Mesenteric fat pad (tissue), 1 donor: ENCODE measurements at places on chromosomes 1 and 21. TPM values are rescaled to one million over a fixed set of nuclear protein-coding genes. Genes with fewer than 3 reads are reported as not detected.

PROX1 gene
- 4.1 TPM for total RNA-seq

KLF18 gene
- not detected for total RNA-seq

C1orf159 gene
- 9.0 TPM for total RNA-seq

PRR9 gene
- total RNA-seq = not detected

NCAM2 gene
- total RNA-seq = 0.93 TPM

FCRL6 gene
- not detected for total RNA-seq

- peak; percentile 37 for DNase-seq
These were observed 9.5 kb upstream of the HPDL start for GRCh38 chr1:45317166-45317565.

DNA sequence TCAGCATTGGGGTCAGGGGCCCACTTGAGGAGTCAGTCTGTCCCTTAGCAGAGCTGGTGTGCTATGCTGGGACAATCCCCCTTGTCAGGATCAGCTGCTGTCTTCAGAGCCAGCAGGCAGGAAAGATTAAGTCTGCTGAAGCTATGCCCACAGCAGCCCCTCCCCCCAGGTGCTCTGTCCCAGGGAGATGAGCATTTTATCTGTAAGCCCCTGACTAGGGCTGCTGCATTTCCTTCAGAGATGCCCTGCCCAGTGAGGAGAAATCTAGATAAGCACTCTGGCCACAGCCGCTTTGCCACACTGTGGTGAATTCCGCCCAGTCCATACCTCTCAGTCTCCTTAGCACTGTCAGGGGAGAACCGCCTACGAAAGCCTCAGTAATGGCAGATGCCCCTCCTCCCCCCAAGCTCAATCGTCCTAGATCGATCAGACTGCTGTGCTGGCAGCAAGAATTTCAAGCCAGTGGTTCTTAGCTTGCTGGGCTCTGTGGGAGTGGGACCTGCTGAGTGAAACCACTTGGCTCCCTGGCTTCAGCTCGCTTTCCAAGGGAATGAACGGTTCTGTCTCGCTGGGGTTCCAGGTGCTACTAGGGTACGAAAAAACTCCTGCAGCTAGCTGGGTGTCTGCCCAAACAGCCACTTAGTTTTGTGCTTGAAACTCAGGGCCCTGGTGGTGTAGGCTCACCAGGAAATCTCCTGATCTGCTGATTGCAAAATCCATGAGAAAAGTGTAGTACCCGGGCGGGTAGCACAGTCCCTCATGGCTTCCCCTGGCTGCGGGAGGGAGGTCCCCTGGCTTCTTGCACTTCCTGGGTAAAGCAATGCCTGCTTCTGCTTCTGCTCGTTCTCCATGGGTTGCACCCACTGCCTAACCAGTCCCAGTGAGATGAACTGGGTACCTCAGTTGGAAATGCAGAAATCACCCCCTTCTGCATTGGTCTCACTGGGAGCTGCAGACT lies 25.1 kb upstream of the TP53BP2 start:
- no peak for DNase-seq

DNA sequence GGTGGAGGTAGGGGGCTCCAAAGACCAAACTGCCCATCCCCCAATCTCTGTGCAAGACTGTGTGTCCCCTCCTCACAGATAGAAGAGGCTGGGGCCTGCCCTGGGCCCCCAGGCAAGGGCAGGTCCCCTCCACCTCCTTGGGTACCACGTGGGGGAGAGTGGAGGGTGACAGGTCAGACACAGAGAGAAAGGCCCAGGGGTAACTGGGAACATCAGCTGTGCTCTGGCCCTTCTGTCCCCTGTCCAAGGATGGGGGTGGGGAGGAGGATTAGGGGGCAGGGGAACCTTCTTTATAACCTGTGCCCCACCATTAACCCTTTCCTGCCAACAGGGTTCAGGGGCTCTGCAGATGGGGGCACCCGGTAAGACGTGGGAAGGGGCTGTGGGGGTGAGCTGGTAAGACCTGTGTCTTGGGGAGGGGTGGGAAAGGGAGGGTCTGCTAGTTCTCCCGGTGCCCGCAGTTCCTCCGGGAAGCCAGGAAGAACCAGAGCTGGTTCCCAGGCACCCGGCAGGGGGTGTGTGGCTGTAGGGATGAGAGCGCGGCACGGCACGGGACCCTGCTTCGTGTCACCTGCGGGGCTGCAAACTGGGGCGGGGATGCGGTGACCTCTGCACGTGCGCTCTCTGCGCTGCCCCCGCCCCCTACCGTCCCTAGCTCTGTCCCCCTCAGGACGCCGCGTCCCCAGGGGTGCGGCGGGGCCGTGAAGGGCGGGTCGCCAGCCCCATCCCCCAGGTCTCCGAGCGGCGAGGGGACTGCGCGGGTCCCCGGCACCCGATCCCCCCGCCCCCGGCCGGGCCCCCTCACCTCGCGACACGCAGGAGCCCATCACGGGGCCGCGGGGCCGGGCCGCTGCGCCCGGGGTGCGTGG lies 601 bp downstream of the FAM131C start:
- DNase-seq = no peak

GRCh38 chr1:42658877-42659337 lies 684 bp downstream of the PPIH start:
- DNase-seq = no peak

DNA sequence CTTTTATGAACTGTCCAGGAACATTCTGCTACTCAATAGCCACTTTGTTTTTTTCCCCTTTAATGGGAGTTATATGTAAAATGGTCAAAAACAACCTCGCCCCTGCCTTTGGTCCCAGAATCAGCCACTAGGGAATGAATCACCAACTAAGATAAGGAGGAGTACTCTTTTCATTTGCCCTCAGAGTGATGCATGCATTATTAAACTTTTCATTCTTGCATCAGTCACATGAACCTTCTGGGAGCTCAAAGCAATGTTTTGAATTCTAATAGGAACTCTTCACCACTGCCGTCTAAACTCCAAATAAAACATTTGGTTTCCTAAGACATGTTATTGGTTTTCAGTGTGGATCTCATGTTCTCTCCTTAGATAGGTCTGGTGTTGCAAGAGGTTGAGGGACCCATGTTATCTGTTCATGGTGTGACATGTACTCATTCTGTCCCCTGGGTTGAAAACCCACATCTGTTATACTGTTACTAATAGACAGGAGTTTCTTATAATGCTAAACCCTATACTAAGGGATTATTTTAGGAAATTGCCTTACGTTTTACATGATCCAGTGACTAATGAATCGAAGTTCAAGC lies 17.8 kb upstream of the HSD17B7 start:
- DNase-seq = no peak

- no peak for DNase-seq
These were observed 383.0 kb downstream of the SETD4 start for GRCh38 chr21:35677298-35677841.

DNA sequence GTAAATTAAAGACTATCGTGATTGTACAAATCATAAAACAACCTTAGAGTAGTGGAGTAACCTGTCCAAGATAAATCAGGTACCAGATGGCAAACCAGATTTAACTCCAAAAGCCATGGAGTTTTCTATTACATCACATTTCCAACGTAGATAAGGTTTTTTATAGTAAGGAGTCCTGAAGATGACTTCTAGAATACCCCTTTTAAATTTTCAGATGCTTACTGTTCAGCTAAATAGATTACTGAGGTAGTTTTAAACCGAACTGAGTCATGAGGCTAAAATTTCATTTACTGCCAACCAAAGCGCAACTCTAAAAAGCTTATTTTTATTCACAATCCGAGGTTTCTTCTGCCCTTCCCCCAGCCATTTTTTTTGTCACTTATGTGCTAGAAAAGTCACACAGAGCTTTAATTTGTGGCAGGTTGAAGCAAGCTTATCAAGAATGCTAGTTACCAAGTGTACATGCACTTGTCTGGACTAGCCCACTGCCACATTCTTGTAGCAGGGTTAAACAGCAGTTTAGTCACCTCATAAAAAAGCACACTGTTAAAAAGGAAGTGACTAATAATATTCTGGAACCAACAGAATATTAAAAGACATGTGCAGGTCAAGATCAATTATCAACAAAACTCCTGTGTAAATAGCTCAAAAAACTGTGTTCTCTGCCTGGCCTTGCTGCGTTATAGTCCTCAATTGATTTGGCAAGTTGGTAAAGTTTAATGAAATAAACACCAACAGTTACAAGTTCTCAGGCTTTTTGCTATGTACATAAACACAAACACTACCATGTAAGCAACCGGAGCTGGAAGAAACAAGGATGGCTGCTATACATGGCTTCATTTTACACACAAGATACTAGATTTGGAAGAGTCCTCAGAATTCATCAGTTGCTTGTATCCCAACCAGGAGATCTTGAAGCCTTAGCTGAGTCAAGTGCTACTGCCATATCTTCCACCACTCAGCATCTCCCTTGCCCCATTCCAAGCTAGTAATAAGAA lies 180.3 kb upstream of the DMRTA2 start:
- DNase-seq = no peak

DNA sequence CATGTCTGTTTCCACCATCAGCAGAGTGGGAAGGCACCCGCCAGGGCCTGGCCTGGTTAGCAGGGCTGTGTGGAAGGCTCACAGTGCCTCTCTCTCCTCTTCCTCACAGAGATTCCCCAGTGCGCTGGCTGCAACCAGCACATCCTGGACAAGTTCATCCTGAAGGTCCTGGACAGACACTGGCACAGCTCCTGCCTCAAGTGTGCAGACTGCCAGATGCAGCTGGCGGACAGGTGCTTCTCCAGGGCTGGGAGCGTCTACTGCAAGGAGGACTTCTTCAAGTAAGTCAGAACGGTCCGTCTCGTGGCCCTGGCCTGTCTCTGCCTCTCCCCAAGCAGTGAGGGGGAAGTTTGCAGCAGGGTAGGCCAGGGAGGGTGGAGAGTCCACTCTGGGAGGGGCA lies 18.1 kb downstream of the LHX4 start:
- DNase-seq = no peak

DNA sequence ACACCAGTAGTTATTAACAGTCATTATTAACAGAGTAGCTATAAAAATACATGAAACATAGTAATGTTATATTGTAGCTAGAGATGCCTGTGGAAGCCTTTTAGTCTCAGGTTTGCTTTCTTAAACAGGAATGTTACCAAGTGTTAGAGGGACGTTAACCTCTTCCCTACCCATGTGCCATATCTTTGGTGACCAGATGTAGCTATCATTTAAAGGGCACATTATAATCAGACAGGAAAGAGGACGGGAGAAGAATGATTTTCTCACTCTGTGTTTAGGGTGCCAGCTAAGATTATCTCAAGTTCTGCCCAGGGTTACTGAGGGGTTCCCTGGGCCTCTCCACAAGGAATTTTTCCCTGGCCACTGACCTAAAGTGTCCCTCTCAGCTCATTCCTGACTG lies 20.9 kb upstream of the UBL4B start:
- DNase-seq = no peak

GRCh38 chr1:187045371-187045770 lies 216.6 kb downstream of the PLA2G4A start:
- no peak for DNase-seq

DNA sequence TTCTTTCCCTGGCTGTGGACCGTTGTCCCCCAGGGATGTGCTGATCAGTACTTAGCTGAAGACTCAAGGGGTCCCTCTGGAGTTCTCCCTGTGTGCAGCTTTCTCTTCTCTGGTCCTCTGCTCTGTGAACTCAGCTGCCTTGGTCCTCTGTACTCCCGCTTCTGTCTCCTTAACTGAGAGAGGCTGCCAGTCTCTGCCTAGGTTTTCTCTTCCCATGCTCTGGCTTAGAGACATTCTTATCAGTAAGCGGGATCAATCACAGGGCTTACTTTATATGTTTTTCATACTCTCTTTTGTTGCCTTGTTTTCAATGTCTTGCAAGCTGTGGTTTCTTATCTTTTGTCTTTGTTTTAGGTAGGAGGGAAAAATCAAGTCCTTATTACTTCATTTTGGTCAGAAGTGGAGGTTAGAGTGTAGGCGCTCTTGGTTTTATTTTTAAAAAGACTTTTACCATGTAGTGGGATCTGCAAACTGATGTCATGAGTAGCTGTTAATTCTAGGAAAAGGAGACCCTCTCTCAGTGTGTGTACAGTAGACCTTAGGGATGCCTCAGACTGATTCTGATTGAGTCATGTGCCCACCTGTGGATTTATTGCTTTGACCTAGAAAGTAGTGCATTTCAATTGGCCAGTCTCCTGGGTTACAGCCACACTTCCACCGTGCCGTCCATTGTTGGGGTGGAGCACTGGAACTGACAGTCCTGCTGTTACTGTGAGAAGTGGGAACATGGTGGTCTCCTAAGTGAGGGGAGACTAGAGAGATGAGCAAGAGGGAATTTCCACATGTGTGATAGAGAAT lies 46.6 kb downstream of the TTC3 start:
- no peak for DNase-seq

GRCh38 chr1:39061951-39062350 lies 35.8 kb downstream of the NDUFS5 start:
- DNase-seq = peak; percentile 22

GRCh38 chr1:200146100-200146499 lies 118.6 kb downstream of the NR5A2 start:
- no peak for DNase-seq
